BJ (cell line): ENCODE measurements at places on chromosomes 6 and 20.

- DNase-seq: no peak
These were observed 45.5 kb downstream of the PTPN1 start for GRCh38 chr20:50555662-50556061.

DNA sequence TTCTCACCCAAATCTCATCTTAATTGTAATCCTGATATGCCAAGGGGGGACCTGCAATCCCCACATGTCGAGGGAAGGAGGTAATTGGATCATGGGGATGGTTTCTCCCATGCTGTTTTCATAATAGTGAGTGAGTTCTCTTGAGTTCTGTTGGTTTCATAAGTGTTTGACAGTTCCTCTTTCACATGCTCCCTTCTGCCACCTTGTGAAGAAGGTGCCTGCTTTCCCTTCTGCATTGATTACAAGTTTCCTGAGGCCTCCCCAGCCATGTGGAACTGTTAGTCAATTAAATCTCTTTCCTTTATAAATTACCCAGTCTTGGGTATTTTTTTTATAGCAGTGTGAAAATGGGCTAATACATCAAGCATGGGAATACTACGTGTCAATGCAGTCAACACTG is 925.0 kb upstream of the MAN1A1 start:
- DNase-seq: no peak

DNA sequence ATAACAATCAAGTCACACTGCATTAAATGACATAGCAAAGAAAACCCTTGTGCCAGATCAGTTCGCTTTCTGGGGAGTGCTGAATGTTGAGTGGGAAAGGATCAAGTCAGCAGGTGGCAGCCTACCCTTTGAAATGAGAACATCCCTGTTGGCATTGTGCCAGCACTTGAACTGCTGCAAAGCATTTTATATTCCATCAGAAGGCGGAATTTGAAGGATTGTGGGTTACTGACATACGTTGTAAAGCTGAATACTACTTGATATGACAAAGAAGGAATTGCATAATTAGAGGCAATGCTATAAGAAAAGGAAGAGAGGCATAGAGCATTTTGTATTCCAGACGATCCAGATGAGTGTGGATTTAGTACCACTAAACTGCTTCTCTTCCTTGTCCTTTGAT is 26.5 kb downstream of the BCKDHB start:
- DNase-seq: no peak

DNA sequence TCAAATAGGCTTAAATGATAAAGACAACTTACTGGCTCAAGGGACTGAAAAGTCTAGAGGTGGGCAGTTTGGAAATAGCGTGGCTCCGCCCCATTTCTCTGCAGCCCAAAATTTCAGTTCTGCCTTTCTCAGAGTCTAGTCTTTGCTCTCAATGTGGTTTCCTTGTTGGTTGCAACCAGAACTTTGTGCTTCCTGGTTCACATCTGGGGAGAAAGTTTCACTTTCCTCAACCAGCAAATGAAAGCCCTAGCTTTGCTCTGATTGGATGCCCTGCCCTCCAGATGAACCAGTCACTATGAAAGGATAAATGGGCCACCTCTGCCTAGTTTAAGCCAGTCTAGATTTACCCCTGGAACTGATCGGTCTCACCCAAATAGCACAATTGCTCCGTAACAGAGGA is 14.9 kb downstream of the SYCP2L start:
- DNase-seq: no peak

DNA sequence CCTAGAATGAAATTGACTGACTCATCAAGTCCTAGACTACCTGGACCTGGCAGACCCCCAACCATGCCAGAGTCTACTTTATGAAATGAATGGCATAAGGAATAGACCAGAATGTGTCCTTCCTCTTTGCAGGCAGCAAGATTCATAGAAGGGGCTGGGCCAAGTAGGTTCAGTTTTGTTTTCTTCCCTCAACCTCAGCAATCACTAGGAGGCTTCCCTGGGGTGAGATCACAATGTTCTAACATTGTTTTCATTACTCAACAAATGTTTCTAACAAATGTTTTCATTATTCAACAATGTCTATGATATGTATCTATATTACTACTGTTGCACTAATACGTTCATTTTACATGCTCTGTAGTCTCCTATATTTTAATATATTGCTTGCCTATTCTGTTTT is 8.4 kb upstream of the FAM162B start:
- no peak for DNase-seq

GRCh38 chr6:100393493-100393892 is 71.2 kb downstream of the SIM1 start:
- DNase-seq: no peak

GRCh38 chr20:39010496-39010895 is 48.4 kb downstream of the DHX35 start:
- DNase-seq: no peak
